ENCODE measurements at places on chromosomes 3 and 15.

DNA sequence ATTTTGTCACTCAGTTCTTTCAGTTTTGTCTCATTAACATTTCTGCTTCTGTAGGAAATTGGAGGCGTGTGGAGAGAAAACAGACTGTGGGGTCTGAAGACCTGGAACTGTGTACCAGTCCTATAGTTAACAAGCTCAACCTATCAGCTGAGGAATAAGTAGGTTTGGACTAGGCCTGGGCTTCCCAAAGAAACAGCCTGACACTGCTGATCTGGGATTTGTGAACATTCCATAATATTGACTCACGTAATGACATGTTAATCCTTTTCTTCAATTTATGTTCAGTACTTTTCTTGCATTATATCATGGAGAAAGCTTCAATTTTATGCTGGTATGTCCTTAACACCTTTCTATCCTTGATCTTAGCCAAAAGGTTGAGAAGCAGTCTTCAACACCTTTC is 181.6 kb upstream of the RORA start:
- DNase-seq: no peak

DNA sequence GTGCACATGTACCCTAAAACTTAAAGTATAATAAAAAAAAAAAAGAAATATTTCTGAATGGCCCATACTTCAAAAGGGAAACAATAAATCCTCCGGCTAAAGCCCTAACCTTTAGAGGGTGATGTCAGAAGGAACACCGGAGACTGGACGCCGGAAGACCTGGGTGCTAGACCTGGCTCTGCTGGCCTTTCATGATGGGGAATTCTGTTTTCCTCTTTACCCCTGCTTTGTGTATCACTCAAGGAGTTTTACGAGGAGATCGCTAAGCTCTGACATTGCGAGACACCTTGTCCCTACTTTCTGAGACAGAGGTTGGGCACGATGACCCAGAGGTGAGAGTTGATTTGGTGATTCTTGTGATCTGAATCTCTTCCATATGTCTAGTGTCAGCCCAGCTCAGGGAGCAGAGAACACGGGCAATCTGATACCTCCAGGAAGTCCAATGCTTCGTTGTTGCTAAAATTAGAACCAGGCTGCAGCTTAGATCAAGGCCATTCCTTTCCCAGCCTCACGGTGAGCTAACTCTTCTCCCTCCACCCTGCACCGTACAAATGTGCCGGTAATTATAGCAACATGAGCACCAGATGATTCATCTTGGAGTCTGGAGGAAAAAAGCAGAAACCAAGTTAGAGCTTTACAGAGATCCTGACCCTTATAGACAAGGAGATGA is 42.0 kb upstream of the CFAP161 start:
- peak; percentile 28 for DNase-seq

- DNase-seq: peak; percentile 16
Measured at GRCh38 chr3:183430325-183430957, 2.0 kb upstream of the MCF2L2 start.

DNA sequence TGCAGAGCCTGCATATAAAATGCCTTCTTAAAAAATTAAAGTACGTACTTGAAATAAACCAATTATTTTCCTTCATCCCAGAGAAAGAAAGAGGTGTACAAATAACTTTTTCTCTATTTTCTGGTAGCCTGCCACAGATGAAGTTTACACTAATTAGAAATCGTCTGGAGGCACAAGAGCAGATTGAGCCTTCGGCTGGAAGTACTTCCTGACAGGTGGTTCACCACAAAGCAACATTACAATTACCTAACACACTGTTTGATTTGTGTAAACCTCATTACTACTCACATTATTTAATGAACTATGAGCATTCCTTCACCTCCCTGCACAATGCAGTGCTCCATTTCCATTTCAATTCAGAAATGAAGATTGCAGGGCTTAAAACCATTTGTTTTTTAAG is 856.1 kb downstream of the SI start:
- no peak for DNase-seq

GRCh38 chr15:39680868-39681267 is 100.0 kb downstream of the THBS1 start:
- no peak for DNase-seq

DNA sequence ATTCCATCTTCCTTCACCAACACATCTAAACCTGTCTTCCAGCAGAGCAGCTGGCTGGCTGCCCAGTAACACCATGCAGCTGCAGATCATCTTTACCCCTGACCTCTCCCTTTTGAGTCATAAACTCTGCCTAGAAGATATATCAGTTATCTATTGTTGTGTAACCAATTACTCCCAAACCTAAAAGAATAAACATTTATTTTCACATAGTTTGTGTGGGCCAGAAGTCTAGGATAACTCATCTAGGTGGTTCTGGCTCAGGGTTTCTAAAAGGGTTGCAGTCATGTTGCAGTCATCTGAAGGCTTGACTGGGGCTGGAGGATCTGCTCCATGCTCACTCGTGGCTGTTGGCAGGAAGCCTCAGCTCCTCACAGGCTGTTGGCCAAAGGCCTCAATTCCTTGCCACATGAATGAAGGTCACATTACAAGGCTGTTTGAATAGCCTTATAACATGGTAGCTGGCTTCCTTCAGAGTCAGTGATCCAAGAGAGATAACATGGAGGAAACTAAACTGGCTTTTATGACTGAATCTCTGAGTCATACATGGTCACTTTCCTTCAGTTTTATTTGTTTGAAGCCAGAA is 92.8 kb downstream of the GOLIM4 start:
- no peak for DNase-seq

DNA sequence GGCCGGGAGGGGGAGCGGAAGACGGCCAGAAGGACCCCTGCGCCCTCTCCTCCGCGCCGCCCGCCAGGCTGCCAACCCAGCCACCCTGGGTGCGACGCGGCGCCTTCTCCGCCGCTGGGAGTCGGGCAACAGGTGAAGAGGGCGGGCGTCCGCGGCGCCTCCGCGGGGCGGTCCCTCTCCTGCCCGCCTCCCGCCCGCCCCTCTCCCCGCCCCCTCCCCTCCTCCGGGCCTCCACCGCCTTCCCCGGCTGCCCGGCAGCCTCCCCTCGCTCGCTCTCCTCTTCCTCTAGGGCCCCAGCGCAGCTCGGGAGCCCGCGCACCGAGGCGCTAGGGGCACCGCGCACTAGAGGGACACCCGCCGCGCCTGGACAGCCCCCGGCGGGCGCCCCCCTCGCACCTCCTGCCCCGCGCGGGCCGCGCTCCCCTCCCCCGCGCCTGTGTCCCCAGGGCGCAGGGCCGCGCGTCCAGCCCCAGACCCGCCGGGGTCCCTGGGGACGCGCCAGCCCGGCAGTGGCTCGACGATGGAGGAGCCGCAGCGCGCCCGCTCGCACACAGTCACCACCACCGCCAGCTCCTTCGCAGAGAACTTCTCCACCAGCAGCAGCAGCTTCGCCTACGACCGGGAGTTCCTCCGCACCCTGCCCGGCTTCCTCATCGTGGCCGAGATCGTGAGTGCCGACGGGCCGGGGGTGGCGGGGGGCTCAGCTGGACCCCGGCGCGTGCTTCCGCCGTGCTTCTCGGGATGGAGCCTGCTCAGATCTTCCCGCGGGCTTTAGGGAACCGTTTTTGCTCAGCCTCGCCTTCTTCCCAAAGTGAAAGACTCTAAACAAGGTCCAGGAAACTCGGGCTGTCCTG is at the start of gene CMTM8:
CMTM8 (plus strand) TSS at position 228 of the 854 bp plus-strand sequence; CDS start at position 521, 293 bp downstream.
- peak; percentile 41 for DNase-seq

All from inflammatory macrophage (primary cell).